ENCODE measurements at places on chromosomes 1 and 21. TPM values are rescaled to one million over a fixed set of nuclear protein-coding genes. Genes with fewer than 3 reads are reported as not detected.

DNA sequence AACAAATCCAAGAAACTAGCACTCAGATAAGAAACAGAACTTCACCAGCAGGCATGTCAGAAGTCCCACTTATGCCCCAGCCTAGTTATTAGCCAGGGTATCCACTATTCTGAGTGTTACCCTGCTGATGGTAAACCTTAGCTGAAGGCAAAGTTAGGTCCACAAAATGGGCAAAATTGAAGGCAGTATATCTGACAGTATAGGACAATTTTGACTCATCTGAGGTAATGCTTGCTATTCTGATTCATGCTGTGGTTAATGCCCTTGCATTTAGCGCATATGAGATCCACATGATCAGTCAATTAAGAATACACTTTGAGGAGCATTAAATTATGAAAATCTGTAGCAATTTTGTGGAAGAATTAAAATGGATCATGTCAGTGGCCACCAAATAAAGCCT lies 15.1 kb downstream of the IFI44 start:
- no peaks in the 10 kb centered on the region for H3K36me3 ChIP-seq
- no peaks in the 10 kb centered on the region for H3K4me1 ChIP-seq
- H3K27ac ChIP-seq, result no peak overlapping the region
- no peak for DNase-seq

- no peak overlapping the region for H3K27ac ChIP-seq
- H3K4me1 ChIP-seq, result no peaks in the 10 kb centered on the region
- no peak for DNase-seq
- no peaks in the 10 kb centered on the region for H3K36me3 ChIP-seq
- H3K27me3 ChIP-seq, result no peaks in the 10 kb centered on the region
Observed at GRCh38 chr1:185972096-185972850, 238.1 kb downstream of the HMCN1 start.

DNA sequence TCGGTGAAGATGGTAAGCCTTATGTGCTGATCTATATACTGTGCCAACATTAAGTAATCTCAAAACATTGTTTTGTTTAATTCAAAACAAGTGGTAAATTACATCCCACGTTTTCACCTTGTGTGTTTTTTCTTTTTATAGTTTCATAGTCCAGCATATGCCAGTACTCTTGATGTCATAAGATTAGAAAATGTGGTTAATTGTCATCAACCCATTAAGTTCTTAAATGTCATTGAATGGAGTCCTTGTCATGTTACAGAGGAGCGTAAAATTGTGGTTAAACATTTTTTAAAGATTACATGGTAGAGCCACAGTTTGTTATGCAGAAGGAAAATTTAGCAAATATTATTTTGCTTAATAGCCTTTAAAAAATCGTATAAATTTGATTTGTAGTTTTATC lies 93.1 kb downstream of the FNBP1L start:
- H3K27me3 ChIP-seq, result no peaks in the 10 kb centered on the region
- no peak overlapping the region for H3K4me3 ChIP-seq
- no peaks in the 10 kb centered on the region for H3K36me3 ChIP-seq
- no peaks in the 10 kb centered on the region for H3K4me1 ChIP-seq

DNA sequence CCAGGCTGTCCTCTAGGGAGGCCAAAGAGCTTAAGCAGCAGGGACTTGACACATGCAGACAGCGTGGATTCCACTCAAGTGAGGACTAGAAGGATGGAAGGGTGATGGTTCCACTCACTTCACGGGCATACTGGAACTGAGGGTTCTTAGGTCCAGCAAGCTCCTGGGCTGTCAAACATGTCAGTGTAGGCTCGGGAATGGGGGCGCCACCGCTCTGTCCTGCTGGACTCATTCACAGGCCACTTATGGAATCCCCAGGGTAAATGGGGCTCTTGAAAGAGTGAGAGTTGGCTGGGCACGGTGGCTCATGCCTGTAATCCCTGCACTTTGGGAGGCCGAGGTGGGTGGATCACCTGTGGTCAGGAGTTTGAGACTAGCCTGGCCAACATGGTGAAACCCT lies 27.7 kb upstream of the CSF3R start:
- no peak overlapping the region for H3K27ac ChIP-seq
- H3K27me3 ChIP-seq, result no peaks in the 10 kb centered on the region
- no peak overlapping the region for H3K4me3 ChIP-seq
- no peak for DNase-seq
- H3K4me1 ChIP-seq, result no peaks in the 10 kb centered on the region
- H3K36me3 ChIP-seq, result no peaks in the 10 kb centered on the region

PODN gene
- 47.2 TPM for total RNA-seq
